ENCODE measurements at places on chromosomes 7 and 10.

DNA sequence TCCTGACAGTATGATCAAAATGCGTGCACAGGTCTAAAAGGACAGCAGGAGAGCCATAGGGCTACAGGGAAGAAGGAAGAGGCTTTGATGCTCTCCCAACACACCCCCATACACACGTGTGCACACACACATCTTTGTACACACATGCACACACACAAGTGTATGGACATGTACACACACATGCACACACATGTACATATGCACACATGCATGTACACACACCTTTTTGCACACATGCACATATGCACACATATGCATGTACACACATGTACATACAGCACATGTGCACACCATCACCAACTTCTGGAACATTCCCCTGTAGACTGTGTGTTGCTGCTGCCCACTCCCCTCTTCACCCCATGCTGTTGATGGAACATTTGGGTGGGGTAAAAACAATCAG lies 255.6 kb upstream of the CTBP2 start:
- no peak for DNase-seq

GRCh38 chr10:119517235-119518141 lies 25.0 kb downstream of the RGS10 start:
- peak; percentile 78 for DNase-seq

GRCh38 chr7:135186841-135187253 lies 16.3 kb upstream of the CYREN start:
- peak; percentile 58 for DNase-seq

GRCh38 chr10:69636626-69637605 lies 6.9 kb downstream of the FAM241B start:
- no peak for DNase-seq

DNA sequence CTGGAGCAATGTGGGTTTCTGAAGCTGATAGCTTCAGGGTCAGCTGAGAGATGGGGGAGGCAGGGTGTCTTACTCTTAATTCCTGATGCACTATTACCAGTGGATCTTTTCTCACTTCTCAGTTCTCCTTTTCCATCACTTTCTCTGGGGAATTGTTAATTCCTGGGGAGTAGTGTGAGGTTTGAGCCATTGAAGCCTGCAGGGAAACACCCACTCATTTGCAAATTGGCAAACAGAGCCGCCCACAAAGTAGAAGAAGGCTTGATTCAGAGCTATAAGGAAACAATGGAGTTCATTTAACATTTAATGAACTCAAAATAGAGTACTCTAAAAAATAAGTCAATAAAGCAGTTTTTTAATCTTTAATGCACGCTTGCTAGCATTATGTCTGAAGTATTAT lies 4.3 kb upstream of the TECTB start:
- DNase-seq, result no peak

DNA sequence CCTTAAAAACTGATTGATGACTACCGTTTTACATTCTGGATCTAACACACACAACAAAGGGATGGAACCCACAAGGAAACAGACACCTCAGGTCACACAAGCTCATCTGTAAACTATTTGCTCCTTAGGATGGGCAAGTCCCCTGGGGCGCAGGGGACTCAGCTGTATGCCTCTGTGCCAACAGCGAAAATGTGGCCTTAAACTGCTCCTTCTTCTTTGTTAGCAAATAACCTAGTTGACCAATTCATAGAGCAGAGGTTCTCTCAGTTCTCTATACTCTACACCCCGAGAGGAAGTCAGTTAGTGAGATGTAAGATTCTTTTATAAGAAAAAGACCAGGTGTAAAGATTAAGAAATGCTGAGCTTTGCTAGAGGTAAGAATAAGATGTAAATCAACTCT lies 181.9 kb upstream of the PRSS58 start:
- DNase-seq, result no peak

DNA sequence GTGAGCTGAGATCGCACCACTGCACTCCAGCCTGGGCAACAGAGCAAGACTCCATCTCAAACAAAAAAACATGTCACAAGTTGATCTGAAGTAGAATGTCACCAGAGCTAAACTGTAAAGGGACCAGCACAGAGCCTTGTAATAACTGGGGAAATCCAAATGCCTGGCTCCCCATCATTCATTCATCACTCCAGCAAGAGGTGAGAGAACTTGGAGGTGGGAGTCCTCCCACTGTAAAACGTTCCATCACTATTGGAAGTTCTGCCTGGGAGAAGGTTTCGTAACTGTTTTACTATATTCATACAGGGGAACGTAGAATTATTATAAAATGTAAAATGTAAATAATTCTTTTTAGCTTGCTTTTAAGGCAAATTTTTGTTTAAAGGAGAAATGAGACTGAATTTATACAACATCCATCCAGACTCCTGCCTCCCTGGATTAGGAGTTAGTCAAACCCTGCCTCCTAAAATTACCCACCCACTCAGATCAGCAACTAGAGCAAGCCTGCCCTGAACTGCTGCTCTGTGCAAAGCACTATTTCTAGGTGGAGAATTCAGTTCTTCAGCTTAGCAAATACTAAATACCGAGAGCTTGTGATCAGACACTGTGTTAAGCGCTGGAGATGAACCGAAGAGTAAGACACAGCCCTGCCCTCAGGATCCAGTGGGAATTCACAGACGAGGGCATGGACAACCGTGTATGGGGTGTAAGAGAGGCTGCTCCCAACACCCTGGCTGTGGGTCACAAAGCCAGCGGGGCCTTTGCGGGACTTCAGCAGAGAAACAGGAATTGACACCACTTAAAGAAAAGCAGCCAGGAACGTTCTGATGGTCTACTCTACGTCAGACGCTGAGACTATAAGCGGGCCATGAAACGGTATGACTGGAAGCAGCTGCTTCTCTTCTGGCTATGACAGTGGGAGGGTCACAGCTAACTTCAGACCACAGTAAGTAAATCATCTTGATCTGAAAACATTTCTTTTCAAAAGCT lies 208.3 kb downstream of the ZMYND11 start:
- DNase-seq, result no peak

DNA sequence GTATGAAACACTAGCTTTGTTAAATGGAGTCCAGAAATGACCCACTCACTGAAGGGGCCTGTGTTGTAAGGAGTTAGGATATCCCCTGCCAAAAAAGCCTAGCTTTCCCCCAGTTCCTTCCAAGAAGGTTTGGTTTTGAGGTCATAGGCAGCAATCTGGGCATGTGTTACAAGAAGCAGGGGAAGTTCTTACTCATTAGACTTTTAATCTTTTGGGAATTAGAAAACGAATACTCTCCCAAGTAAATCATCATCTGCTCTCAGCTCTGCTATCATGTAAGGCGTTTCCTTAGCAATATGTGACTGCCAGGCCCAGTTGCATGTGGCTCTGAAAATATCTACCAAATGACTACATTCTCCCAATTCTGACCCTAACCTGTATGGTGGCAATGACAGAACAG lies 3.7 kb downstream of the NOD1 start:
- no peak for DNase-seq

DNA sequence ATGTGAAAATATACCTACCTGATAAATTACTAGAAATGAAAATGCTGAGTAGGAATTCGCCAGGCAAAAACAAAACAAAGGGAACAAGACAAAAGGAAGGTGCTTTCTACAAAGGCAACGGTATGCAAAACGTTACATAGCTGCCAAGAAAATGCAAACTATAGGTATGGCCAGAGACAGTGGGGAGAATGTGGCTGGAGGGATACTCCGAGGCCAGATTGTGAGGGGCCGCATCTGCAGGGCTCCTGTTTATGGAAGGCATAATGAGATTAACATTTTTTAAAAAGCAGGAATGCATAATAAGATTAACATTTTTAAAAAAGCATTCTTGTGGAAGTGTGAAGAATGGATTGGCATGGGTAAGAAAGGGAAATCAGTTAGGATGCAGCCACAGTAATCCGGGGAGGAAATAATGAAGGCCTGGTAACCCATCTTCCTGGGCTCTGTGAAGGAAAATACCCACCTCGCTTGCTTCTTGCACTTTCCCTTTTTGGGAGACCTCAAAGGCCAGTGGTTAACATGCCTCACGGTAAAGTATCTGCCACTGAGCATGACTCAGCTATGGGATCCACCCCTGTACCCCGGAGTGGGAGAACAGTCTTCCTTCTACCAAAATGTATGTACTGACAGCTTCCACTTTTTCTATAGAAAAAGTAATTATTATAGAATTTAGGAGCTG lies 145.8 kb upstream of the LRRN3 start:
- DNase-seq, result no peak

- no peak for DNase-seq
Observed at GRCh38 chr10:124340033-124340760, 78.5 kb downstream of the OAT start.

DNA sequence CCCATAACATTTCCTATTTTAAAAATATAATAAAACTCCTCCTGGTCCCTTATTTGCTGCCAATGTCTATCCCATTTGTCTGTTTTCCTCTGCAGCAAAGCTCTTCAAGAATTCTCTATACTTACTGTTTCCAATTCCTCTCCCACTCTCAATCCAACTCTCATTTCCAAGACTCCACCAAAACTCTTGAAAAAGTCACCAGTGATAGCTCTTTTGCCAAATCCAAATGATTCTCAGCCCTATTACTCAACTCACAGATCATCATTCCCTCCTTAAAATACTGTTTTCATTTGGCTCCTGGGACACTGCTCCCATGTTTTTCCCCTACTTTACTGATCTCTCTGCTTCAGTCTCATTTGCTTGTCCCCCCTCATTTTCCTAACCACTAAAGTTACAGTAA lies 139.4 kb downstream of the HIBADH start:
- no peak for DNase-seq

DNA sequence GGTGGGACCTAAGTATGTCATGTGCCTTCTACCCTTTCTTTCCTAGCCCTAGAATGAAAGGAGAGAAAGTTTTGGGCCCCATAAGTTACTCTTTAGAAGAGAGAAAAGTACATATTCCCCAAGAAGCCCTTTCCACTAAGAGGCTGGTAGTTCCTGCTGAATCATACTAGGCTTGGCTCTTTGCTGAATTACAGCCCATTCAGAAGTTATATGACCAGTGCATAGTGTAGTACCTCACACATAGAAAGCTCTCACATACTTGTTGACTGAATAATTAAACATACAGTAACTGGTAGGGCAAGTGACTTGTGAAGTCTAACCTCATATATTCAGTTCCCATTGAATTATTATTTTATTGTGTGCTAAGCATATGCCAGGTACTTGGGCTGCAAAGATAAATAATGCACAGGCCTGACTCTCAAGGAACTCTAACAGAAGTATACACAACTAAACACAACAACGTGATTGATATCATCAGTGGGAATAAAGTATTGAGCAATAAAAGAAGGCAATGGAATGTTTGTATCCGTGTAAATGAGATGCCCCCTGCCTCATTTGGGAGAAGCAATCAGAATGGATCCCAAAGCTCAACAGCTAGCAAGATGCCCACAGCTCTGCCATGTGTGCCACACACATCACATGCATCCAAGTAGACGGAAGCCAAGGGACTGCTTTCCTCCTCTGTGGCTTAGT lies 38.9 kb upstream of the UBN2 start:
- DNase-seq, result no peak

DNA sequence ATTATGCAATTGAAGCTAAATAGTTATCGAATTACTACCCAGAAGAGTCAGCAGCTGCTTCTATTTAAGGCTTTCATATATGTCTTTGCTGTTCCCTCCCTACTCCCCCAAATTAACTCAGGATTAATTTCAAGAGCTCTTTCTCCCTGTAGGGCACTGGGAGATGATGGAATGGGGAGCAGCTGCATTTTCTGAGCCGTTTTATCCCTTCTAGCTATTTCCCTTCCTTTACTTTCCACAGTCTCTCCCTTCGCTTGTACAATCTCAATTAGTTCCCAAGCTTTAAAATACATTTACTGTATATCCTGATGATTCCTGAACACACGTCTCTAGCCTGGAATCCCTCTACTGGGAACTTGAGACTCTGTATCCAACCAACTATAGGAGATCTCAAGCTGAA lies 19.8 kb upstream of the TSPAN12 start:
- no peak for DNase-seq

DNA sequence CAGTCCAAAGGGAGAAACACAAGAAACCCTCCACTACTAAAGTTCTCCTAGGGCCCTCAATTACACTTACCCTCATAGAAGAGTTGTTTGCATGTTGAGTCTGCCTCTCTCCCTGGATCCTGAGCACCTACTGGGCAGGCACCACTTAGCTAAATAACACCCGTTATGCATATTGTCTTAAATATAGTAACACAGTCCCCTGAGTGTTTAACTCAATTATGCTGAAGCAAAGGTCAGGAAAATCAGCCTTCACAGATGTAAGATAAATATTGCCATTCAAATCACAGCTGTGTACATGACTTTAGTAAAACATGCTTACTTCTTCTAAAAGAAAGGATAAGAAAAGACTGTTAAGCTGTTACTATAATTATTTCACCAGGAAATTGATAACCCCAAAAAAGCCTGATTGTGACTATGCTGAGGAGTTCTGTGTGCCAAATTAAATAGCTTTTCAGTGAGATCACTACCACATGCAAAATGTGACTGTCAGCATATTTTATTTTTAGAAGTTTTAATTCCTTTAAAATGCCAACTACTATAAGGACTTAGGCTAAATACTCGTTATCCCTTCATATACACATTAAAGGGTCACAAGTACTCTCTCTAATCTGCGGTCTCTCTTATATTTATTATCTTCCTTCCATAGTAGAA lies 733.9 kb upstream of the PHF14 start:
- DNase-seq, result no peak

DNA sequence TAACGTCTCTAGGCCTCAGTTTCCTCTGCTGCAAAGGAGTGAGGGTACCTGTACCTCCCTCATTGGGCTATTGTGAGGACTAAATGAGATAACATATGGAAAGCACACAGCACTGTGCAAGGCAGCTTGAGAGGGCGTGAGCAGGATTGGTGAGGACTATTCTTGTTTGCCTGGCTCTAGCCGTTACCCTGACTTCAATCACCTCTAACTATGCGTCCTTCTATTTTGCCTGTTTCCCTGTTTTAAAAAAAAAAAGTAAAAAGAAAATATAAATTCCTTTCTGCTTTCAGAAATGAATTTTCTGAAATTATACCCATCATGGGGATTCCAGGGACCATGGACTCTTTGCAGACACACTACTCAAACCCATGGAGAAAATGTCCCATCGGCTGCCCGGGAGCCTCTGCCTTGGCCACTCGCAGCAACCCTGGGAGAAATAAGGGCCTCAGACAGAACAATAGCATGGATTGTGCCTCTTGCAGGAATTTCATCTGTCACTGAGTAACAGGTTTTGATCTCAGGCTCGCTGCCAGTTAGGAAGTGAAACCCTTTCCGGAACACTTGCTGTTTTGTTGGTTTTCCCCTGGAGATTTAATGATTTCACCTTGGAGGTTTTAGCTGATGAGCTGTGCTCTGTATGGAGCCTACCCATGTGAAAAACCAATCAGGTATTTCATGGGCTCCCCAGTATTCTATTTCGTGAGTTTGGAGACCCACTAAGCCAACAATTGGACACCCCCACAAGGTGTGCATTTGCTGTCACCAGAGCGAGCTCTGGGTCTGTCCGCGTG lies 55.6 kb downstream of the STEAP1B start:
- no peak for DNase-seq

Data from stimulated activated CD8-positive, alpha-beta memory T cell treated with anti-CD3 and anti-CD28 coated beads, Interleukin-4, amount 100 ng/mL, for 48 hours (primary cell).